ENCODE measurements at places on chromosomes 1 and 21. TPM values are rescaled to one million over a fixed set of nuclear protein-coding genes. Genes with fewer than 3 reads are reported as not detected.

- H3K27ac ChIP-seq = no peak overlapping the region
- no peaks in the 10 kb centered on the region for H3K36me3 ChIP-seq
- peak; percentile 36 for DNase-seq
- H3K4me3 ChIP-seq = no peak overlapping the region
- no peaks in the 10 kb centered on the region for H3K4me1 ChIP-seq
- no peaks in the 10 kb centered on the region for H3K27me3 ChIP-seq
Observed at GRCh38 chr21:33394260-33394659, 9.0 kb upstream of the IFNGR2 start.

DNA sequence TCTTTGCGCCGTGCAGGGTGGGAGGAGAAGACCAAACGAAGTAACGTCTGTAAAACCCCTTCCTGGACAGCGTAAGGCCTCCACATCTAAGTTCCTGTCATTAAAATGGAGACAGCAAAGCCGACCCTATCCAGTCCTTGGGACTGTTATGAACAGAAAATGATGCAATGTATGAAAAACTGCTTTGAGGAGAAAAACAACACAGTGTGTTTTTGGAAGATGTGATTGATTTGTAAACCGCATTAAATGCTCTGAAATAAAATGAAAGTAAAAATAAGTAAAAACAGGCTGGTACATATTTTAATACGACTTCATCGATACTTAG, 827 bp upstream of the URB1 start:
- DNase-seq = no peak
- no peaks in the 10 kb centered on the region for H3K36me3 ChIP-seq
- H3K4me3 ChIP-seq = peak overlapping the region; percentile 78
- peaks cover 4% of the 10 kb centered on the region for H3K27me3 ChIP-seq

GRCh38 chr1:209899948-209900347, 38.1 kb upstream of the SYT14 start:
- H3K4me1 ChIP-seq = no peaks in the 10 kb centered on the region
- H3K27ac ChIP-seq = no peak overlapping the region
- no peak for DNase-seq
- no peaks in the 10 kb centered on the region for H3K36me3 ChIP-seq
- H3K4me3 ChIP-seq = no peak overlapping the region

GRCh38 chr1:244218220-244218619, 167.1 kb downstream of the ZBTB18 start:
- H3K4me1 ChIP-seq = peaks cover 7% of the 10 kb centered on the region
- H3K27ac ChIP-seq = no peak overlapping the region
- no peak overlapping the region for H3K4me3 ChIP-seq
- no peaks in the 10 kb centered on the region for H3K36me3 ChIP-seq
- no peaks in the 10 kb centered on the region for H3K27me3 ChIP-seq
- DNase-seq = no peak

DNA sequence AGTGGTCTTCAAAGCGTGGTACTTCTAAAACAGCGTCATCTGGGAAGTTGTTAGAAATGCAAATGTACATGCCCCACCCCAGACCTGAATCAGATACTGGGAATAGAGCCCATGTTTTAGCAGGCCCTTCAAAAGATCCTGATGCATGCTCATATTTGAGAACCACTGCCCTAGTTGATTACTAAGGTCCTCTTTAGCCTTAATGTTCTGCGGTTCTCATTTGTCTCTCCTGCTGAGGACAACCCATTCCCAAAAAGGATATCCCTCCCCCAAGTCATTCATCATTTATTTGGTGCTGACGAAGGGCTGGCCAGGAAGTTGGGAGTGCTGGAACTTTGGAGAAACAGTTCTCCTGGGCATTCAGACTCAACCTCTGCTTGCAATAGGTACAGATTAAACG, 92.4 kb upstream of the RALGPS2 start:
- no peak overlapping the region for H3K4me3 ChIP-seq
- no peaks in the 10 kb centered on the region for H3K36me3 ChIP-seq
- no peaks in the 10 kb centered on the region for H3K4me1 ChIP-seq
- no peak for DNase-seq
- H3K27me3 ChIP-seq = no peaks in the 10 kb centered on the region
- H3K27ac ChIP-seq = no peak overlapping the region

- H3K36me3 ChIP-seq = no peaks in the 10 kb centered on the region
- H3K27me3 ChIP-seq = peaks cover 98% of the 10 kb centered on the region
- H3K4me3 ChIP-seq = peak overlapping the region; percentile 50
Observed at GRCh38 chr1:53737648-53738204, 1.2 kb downstream of the GLIS1 start.

GRCh38 chr1:183002797-183003196, 20.4 kb upstream of the LAMC1 start:
- no peak for DNase-seq
- peak overlapping the region; percentile 15 for H3K27ac ChIP-seq
- H3K36me3 ChIP-seq = no peaks in the 10 kb centered on the region
- H3K4me3 ChIP-seq = no peak overlapping the region
- no peaks in the 10 kb centered on the region for H3K27me3 ChIP-seq

The ETV3L gene
- not detected for total RNA-seq

The SPRR1A gene
- not detected for total RNA-seq
